ENCODE measurements at places on chromosomes 3 and 15. TPM values are rescaled to one million over a fixed set of nuclear protein-coding genes. Genes with fewer than 3 reads are reported as not detected.

GOLGA8S gene
- total RNA-seq, result 4.6 TPM

CHRNA5 gene
- 1.9 TPM for total RNA-seq

ACAD9 gene
- 26.5 TPM for total RNA-seq

KLF15 gene
- 1.7 TPM for total RNA-seq

CORO2B gene
- total RNA-seq, result 0.72 TPM

FETUB gene
- 1.2 TPM for total RNA-seq

ADGRG7 gene
- 2.9 TPM for total RNA-seq

CTXND1 gene
- 1.7 TPM for total RNA-seq

HOMER2 gene
- 59.0 TPM for total RNA-seq

TP63 gene
- total RNA-seq, result 16.4 TPM

UROC1 gene
- 0.48 TPM for total RNA-seq

ROBO1 gene
- total RNA-seq, result 27.9 TPM
